ENCODE measurements at places on chromosomes 5 and 9.

- no peak for DNase-seq
Observed at GRCh38 chr9:94031946-94032345, 52.3 kb upstream of the PTPDC1 start.

DNA sequence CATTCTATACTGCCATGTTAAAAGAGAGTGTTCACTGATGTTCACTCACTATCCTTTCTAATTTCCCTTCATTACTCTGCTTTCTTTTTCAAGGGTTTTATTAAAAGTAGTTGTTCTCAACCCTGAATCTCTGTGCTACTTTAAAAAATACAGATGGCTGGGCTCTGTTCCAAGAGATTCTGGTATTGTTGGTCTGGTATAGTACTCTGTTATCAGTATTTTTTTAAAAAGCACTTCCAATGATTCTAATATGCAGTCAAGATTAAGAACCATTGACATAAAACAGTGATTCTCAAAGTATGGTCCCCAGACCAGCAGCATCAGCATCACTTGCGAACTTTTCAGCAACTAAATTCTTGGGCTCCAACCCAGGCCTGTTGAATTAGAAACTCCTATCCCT lies 77.0 kb upstream of the STARD4 start:
- no peak for DNase-seq

GRCh38 chr5:126937771-126938170 lies 92.6 kb downstream of the MARCHF3 start:
- DNase-seq, result no peak

DNA sequence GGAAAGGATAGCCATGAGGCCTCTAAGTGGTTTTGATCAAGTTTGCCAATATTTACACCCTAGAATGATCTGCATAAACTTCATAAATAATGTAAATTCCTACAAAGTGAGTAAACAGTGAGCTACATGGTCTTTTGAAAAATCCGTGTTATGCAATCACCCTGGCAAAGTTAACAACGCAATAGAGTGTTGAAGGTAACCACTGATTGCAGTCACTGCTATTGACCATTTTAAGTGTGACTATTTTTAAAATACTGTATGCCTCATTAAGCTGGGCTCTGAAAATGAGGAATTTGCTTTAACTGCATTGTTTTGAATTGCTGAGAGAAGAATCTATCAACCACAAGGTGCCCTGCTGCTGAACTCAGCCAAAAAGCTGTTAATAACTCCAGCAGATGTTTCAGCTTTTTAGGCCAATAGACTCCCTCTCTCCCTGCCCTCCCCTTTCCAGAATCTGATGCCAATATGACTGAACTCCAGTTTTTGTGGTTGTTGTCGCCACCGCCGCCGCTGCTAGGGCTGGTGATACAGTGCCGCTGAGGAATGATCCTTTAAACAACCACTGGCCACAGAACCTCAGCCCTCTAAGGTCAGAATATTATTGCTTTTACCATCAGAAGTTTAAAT lies 35.3 kb upstream of the SMARCA2 start:
- no peak for DNase-seq

GRCh38 chr5:110644357-110644756 lies 82.1 kb downstream of the TMEM232 start:
- DNase-seq, result no peak

- no peak for DNase-seq
Observed at GRCh38 chr9:88652876-88653275, 117.9 kb downstream of the NXNL2 start.

DNA sequence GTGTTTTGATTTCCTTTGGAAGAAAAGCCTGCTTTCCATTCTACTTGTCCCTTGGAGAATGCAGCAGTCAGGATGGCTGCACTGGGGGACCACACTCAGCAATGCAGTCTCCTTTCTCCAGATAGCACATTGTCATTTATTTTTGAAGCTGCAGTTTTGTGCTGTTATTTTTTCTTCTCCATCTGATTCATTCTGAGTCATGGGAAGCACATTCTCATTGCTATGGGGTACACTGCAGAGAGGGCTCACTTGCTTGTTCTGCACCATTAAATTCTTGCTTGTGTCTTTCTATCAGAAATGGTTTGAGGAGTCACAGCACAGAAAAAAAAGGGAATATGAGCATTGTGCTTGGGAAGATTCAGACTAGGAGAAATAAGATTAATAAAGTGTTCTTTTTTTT lies 39.7 kb upstream of the POC5 start:
- no peak for DNase-seq

GRCh38 chr9:133979921-133980863 lies 11.9 kb downstream of the VAV2 start:
- no peak for DNase-seq

DNA sequence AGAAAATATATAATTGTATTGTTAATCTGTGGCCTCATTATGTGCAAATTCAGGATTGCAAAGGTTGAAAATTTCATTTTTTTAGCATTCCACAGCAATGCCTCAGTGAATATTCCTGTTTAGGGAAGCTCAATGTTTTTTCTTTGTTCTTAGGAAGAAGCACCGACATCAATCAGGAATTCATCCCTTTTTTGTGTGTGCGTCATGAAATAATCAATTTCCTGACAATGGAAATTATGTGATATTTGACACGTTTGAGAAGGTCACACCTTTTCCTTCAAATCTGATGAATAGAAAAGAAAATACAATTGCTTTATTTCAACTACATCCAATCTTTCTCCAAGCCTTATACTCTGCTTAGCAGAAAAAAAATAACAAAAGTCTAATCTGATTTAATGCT lies 662.8 kb upstream of the FTMT start:
- no peak for DNase-seq

- DNase-seq, result peak; percentile 92
Observed at GRCh38 chr5:34929134-34929719, at the start of gene DNAJC21. Gene DNAJC21, plus strand, starts transcription at chr5:34929559. Its CDS starts 261 bp downstream, at chr5:34929820.

- DNase-seq, result no peak
Observed at GRCh38 chr9:108534741-108535140, 321.0 kb downstream of the ACTL7B start.

DNA sequence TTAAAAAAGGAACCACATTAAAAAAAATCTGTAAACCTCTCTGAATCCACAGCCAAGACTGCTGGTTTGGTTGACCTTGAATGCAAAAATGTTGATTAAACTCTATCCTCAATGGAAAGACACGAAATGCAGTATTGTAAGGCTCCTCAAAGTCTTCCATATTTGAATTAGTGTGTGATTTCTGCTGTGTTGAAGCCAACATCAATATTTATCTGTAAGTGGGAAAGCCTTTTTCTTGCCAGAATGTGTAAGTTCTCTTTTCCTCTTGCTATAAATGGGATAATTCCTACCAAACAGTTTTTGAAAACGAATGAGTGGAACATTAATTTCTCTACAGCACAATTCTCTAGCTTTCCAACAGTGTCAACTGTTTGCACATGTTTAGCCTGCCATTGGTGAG lies 422.1 kb upstream of the TNC start:
- no peak for DNase-seq

DNA sequence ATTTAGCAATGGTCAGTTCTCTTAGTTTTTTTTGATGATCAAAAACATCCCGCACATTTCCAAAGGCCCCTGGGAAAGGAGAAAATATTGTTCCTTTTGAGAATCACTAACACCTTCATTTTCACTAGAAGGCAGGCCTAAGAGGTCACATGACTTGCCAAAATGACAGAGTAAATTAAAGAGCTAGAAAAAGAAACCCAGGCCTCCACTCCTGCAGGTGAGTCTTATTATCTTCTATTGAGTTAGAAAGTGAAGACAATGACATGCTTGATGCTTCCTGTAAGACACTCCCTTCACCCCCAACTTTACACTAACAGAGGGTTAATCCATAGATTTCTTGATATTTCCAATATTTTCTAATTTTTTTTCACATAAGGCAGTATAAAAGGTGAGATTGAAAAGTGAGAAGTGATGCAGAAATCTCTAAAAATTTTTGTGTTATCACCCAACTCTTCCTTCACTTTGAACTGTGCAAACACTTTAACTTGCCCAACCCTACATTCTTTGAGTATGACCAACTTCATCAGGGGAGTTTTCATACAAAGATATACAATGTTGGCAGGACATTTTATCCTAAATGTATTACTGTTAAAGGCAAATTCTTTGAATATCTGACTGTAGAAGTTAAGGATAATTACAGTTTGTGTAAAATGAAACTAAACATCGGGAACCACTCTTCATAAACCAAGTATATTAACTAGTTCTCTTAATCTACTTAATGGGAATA lies 57.1 kb downstream of the SUB1 start:
- DNase-seq, result no peak

GRCh38 chr9:111102793-111103464 lies 64.7 kb upstream of the LPAR1 start:
- no peak for DNase-seq

DNA sequence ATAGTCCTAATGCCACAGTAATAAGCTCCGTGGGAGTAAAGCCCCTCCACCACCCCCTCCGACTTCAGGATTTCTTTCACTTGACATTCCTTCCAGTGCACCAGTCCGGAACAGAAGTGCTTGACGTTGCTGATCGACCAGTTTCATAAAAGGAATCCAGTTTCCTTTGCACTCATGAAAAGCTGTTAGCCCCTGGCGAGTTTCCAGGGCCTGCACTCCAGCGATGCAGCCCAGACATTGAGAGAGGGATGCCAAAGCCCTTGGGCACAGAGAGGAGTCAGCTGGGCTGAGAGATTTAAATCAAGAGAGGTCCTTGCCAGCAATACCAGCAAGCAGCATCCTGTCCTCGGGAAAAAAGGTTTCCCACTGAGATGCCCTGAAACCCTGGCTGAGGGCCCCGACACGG lies 170.1 kb downstream of the GABBR2 start:
- DNase-seq, result no peak

- peak; percentile 34 for DNase-seq
Observed at GRCh38 chr5:180830253-180831138, 27.9 kb upstream of the MGAT1 start.

DNA sequence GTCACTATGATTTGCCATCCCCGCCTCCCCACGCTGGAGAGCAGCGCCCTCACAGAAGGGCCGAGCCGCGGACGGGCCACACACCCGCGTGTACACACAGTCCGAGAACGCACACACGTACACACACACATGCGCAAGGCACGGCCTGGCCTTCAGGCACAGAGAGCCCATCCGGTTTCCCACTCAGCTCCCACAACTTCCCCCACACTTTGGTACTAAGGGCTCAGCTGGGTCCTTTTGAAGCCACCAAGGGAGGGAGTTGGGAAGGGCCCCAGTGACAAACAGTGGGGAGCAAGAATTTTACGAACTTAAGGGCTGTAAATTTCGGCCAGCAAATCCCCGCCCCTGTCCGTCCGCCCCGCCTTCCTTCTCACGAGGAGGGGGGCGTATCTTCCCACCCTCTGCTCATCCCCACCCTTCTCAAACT lies 133.3 kb upstream of the HAND1 start:
- no peak for DNase-seq

GRCh38 chr9:134661299-134661698 lies 19.7 kb downstream of the COL5A1 start:
- DNase-seq, result no peak

- no peak for DNase-seq
Observed at GRCh38 chr9:80839821-80840675, 849.3 kb downstream of the TLE1 start.

GRCh38 chr5:135153259-135153658 lies 119.2 kb upstream of the PITX1 start:
- DNase-seq, result no peak
